ENCODE measurements at places on chromosomes 11 and 22. TPM values are rescaled to one million over a fixed set of nuclear protein-coding genes. Genes with fewer than 3 reads are reported as not detected.

- DNase-seq = peak; percentile 84
These were observed 33.0 kb upstream of the APOBEC3A start for GRCh38 chr22:38924347-38924952.

- no peak for DNase-seq
These were observed 47.9 kb upstream of the TH start for GRCh38 chr11:2219318-2220017.

DNA sequence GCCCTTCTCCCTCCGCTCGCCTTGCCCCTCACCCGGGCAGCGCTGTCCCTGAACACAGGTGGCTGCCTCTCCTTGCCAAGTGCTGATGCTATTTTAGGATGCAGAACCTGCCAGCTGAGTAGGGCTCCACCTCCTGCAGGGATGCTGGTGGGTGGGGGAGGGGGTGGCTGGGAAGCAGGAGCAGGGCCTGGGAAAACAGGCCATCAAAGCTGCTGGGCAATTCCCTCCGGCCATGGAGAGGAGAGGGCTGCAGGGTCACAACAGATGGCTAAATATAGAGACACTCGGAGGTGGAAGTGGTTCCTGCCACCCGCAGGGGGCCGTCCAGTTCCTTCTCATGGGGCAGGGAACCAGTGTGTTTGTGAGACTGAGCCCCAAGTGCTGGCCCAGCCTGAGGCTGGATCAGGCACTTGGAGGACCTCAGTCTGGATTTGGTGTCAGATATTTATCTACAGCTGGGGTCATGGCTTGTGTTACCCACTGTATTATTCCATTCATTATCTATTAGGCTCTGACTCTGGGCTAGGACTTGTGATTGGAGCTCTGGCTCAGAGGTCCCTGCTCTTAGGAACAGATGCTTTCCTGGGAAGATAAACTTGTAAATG lies 59.6 kb downstream of the LRRC32 start:
- no peak for DNase-seq

- peak; percentile 9 for DNase-seq
These were observed 84.7 kb downstream of the TTC28 start for GRCh38 chr22:28594797-28595462.

GRCh38 chr11:19559746-19560145 lies 152.9 kb upstream of the NAV2 start:
- no peak for DNase-seq

- DNase-seq = no peak
These were observed 52.5 kb upstream of the SYN3 start for GRCh38 chr22:33110562-33111163.

GRCh38 chr11:113724778-113725177 lies 18.7 kb upstream of the TMPRSS5 start:
- DNase-seq = no peak

DNA sequence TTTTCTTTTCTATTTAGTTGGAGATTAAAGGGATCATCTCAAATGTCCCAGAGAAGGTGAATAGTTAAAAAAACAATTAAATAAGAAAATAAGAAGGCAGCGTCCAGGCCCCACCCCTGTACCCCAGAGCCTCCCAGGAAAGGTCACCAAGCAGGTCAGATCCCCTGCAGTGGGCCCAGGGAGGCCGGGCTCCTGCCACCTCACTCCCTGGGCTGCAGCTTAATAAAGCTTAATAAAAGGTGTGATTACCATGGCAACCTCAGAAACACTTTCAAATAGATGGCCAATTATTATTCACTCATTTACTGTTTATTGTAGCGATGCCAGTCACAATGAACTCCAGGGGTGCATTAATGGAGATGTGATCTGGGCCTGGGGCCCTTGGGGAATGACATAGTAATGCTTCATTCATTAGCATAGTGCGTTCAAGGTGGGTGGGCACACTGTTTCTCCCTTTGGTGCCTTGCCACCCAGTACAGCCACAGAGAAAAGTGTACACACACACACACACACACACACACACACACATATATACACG lies 386.2 kb downstream of the CADM1 start:
- DNase-seq = no peak

The MRGPRE gene
- not detected for total RNA-seq
